RCC 7860 (cell line): ENCODE measurements at places on chromosomes 16 and 17.
A peak's percentile ranks its signal among the peaks of the same experiment; 100 is the strongest.

- DNase-seq, result no peak
Measured at GRCh38 chr17:66589892-66590291, 245.0 kb upstream of the CACNG5 start.

DNA sequence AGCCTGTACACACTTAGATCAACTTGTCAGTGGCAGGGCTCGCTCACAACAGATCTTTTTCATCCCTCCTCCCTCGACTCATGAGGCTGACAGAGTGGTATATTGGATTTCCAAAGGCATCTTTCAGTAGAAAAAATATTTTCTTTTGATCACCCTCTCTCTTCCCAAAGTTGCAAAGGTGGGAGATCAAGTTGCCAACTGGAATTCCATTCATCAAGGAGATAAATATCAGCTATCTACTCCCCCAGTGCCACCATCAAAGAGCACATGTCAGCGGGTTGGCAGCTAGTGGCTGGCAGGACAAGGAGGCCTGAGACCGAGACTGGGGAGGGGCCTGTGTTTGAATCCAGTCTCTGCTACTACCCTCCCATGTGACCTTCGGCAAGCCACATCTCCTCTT, 539.7 kb upstream of the CDH11 start:
- DNase-seq, result no peak

DNA sequence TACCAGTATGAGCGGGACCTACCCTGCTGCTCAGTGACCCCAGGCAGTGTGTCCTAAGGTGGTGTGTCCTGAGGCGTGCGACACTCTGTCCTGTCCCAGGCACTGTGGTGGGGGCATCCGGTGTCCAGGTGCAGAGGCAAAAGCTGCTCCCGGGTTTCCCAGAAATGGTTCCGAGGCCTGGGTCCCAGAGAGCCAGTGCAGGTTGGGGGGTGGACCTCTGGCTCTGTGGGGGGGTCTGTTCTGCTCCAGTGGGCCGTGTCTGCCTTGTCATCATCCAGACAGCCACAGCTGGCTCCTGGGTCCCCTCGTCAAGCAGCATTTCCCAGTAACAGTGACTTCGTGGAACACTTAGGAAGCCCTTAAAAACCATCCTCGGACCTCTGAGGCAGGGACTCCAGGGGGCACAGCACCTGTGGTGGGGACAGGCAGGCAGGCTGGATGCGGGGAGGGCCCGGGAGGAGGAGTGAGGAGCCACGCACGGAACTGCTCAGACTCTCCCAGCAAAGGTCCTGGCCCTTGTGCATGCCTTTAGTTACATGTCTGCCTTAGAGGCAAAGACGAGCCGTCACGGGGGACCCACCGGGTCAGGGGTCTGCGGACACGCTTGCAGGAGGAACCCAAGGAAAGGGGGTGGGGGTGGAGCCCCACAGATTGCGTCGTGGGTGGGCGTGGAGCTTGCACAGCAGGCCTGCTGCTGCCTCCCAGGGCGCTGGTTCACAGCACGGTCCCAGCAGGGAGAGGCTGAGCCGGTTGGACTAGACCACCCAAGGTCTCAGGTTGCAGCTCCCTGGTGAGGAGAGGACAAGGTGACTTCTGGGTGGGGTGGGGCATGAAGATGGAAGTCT, 5.6 kb downstream of the SLC16A3 start:
- DNase-seq, result peak; percentile 72

DNA sequence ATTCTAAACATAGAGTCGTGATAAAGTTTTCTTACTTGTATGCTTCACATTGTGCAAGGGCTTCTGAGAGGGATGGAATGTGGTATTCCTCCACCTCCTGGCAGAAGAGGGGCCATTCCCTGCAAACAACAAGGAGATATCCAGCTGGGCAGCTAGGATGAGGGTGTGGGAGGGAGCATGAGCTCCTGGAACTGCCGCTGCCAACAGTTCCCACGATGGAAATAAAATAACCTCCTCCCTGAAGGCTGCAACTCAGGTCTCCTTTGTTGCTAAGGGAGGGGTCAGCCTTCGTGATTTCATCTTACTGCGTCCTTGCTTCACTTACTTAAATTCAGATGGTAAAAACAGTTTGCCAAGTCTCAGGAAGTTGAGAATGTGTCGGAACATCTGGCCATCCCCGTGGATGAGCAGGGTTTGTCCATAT, 15.6 kb downstream of the PLEKHG4 start:
- no peak for DNase-seq

- no peak for DNase-seq
Measured at GRCh38 chr17:64107500-64108236, 22.3 kb downstream of the ERN1 start.

GRCh38 chr16:68887107-68887506, 43.8 kb downstream of the TANGO6 start:
- DNase-seq, result no peak

DNA sequence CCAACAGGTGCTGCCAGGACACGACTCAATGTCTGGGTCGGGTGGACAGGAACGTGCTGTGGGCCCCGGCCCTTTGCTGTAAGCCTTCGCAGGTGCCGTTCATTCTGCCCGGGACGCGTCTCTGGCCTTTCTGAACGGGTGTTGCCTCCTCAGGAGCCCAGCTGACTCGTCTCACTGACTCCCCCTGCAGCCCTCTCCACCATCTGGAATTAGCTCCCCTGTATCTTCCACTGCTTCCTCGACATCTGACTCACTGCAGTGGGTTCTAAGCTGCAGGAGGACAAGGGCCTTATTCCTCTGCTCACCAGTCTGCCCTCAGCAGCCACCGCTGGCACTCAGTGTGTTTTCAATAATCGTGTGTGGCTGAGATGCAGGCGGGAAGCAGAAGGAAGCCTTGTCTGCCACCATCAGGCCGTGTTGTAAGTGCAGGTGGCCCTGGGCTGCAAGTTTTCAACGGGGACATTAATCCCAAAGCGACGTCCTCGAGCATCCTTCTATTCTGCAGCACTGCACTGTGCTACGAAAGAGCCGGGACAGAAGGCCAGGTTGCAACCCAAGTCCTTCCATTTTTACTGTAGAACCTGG, 256.2 kb downstream of the FOXL1 start:
- DNase-seq, result peak; percentile 4

DNA sequence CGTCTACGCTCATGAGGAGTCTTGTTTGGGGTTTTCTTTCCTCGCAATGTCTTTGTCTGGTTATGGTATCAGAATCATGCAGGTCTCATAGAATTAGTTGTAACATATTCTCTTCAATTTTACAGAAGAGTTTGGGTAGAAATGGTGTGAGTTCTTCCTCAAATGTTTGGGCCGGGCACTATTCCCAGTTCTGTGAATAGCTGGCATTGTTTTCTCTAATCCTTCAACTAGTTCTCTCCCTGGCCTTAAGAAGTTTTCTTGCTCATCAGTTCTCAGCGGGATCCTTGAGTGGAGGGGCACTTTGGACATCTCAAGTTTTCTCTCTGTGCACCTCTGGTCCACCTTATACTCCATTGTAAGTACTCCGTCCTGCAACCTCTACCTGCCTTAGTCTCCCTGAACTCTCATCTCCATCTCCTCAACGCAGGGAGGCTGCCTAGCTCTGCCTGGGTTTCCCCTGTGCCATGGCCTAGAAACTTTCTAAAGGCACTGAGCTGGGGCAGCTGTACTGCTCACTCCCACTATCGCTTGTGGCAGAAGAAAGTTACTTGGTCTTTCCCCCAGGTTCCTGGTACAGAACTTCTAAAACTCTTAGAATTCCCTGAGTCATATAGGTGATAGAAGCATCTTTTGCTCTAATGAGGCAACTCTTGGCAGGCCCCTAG, 16.9 kb downstream of the NSMCE1 start:
- no peak for DNase-seq

DNA sequence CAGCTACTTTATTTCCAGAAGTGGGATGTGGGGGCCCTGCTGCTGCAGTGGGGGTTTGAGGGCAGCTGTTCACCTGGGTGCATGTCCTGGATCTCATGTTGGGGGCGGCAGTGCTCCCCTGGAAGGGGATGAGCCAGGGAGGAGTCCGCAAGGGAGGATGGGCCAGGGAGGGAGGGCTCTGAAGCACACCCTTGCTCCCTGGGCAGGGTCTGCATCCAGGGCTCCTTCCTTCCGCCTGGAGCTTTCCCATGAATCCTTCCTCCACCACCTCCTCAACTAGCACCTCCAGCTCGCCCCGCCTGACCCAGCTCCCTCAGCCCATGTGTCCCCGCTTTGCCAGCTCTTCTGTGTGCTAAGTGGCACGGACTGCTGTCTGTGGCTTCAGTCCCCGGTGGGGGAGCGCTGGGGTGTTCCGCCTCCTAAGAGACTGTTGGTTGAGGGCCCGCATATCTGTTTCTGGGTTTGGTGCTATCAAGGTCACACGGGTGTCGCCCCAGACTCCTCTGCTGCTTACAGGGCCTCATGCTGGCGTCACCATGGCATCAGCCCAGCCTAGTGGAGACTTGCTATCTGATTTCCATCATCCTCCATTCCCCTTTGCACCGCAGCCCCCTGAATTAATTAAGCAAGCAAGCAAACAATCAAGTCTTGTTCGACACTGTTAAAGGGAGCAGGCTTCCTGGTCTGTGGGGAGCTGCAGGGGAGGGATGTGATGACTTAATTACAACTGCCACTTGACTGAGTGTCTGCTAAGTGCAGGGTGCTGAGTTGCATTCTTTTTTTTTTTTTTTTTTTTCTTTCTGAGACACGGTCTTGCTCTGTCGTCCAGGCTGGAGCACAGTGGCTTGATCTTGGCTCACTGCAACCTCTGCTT, 71.8 kb downstream of the PRKCA start:
- peak; percentile 34 for DNase-seq

DNA sequence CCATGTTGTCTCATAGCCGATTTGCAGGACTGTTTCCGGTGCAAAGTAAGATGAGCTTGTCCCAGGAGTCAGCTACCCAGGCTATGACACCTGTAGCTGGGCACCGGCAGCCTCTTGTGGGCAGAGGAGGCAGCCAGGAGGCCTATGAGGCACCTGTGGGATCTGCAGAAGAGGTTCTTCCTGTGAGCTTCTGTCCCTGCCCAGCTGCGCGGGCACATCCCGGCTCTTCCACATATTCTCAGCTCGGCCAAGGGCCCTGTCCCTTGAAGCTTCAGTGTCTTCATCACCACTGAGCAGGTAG, 21.3 kb upstream of the CAPN15 start:
- DNase-seq, result no peak

- no peak for DNase-seq
Measured at GRCh38 chr17:50675190-50675589, 32.5 kb downstream of the ANKRD40 start.

DNA sequence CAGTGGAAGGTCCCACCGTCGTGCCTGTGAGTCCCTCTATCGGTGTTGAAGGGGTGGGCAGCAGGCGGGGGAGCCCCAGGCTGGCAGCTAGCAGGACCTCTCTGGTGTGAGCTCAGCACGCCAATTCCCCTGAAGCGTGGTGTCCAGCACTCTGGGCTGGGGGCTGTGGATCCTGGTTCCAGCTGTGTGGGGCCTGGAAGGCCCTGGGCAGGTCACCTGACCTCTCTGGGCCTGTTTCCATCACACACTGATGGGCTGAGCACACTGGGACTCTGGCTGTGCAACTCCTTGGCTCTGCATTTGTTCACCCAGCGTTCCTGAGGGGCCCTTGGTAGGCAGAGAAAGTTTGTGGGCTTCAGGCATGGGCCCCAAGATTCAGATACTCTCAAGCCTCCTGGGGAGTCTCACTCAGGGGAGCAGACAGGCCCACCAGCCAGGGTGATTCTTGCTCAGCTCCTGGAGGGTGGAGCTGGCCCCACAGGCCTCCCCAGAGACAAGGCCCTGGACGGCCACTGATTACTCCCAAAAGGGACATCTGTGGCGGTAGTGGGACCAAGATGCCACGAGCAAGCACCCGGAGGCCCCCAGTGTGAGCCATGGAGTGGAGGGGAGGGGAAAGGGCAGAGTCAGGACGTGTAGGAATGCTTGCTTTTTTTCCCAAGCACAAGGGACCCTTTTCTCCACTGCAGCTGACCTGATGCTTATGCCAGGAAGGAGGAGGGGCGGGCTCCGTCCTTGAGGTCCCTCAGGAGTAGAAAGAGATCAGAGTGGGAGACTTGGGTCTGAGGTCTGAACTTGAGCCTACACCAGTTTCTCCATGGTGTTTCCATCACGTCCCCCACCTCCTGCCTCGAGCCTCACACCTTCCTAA, 8.5 kb downstream of the SCGB1C2 start:
- DNase-seq, result no peak

DNA sequence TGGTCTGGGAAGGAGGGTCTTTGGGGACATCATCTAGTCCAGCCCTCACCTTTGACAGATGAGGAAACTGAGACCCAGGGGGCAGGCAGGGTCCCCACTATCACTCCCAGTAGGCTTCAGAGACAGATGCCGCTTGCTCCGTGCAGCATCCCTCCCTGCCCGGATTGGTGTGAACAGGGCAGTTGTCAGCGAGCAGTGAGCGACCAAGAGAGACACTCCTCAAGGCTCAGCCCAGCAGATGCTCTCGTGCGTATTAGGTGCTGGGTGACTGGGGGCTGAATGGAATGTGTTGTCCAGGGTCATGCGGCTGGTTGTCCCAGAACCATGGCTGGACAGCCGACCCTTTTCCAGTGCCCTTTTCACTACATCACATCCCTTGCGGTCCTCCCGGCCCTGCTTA, 49.0 kb downstream of the MPRIP start:
- DNase-seq, result no peak

GRCh38 chr17:8944083-8944482, 21.4 kb downstream of the PIK3R5 start:
- no peak for DNase-seq

GRCh38 chr17:19341641-19342610, 20.6 kb downstream of the B9D1 start:
- no peak for DNase-seq

GRCh38 chr16:64615630-64616280, 506.1 kb downstream of the CDH11 start:
- DNase-seq, result no peak

GRCh38 chr16:48617711-48618148, 7.8 kb upstream of the N4BP1 start:
- no peak for DNase-seq

GRCh38 chr17:1909985-1910384, 80.2 kb downstream of the RPA1 start:
- no peak for DNase-seq

GRCh38 chr16:14436401-14436955, 193.6 kb downstream of the PARN start:
- DNase-seq, result no peak

DNA sequence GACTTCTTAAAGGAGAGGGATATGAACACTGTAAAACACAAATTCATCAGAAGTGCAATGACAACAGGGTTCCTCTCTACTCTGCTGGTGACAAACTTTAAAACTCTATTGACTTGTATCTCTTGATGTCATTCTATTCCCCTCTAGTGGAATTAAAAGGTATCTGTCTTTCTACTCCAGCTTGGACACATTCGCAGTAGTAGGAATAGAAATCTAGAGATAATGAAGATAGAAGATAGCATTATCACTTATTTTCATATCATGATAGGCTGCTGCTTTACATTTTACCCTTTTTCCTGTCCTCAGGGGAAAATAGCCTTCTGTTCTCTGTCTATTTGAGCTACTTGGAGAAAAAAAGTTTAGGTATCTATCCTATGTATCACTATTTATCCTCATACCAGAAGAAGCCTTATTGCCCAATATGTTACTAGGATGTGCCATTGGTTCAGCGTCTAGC, 209.6 kb upstream of the CACNG5 start:
- DNase-seq, result peak; percentile 50
